HFFc6 (cell line): ENCODE measurements at places on chromosomes 12 and 14.

DNA sequence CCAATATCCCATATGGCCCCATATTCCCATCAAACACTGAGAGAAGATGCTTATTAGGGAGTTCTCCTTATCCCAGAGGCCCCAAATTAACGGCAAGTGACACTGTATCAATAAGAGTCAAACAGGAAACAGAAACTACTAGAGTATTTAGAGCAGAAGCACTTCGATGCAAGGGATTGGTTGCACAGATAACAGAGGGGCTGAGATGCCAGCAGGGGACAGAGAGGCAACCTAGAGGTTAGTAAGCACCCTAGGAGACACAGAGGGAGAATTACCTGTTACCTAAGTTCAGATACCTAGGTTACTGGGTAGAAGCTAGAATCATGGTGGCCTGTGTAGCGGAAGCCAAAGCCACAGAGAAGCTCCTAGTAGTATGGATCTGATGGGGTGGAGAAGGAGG, 2.9 kb downstream of the HEBP1 start:
- DNase-seq = no peak

GRCh38 chr14:62280366-62280765, 518.1 kb downstream of the SNAPC1 start:
- DNase-seq = no peak

DNA sequence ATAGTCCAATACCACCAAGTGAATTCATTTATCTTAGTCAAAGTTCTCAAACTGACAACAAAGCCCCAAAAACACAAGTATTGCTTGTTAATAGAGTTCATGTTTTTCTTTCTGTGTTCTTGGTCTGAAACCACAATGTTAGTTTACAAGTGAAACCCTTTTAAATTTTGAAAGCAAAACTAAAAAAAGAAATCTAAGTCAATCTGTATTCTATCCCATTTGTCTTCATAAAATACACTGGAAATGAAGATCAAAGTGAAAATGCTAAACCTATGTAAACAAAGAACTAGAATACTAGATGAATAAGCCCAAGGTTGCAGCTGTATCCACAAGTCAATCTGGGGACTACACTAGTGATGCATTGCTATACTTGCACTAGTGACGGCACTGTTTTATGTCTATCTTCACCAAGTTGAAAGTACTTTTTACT, 10.4 kb downstream of the MAP4K5 start:
- no peak for DNase-seq

DNA sequence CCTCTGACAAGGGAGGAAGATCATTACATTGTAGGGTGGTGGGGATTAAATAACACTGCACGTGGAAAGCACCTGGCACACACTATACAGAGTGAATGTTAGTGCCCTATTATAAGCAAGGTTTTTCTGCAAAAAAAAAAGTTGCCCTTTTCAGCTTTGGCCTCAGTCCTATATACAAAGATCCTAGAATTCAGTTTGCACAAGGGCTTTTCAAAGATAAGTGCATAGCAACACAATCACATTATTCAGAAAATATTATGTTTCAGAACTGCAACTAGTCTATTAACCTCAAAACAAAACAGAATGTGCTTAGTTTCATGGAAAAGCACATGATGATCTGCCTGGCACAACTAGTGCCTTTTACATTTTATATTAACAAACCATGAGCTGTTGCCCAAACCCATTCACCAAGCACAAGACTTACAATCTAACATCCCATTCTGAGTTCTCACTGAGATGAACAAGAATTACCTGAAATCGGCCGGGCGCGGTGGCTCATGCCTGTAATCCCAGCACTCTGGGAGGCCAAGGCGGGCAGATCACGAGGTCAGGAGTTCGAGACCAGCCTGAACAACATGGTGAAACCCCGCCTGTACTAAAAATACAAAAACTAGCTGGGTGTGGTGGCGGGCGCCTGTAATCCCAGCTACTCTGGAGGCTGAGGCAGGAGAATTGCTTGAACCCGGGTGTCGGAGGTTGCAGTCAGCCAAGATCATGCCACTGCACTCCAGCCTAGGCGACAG, 1.8 kb downstream of the TM7SF3 start:
- DNase-seq = no peak
